ENCODE measurements at places on chromosomes 16 and 17.

DNA sequence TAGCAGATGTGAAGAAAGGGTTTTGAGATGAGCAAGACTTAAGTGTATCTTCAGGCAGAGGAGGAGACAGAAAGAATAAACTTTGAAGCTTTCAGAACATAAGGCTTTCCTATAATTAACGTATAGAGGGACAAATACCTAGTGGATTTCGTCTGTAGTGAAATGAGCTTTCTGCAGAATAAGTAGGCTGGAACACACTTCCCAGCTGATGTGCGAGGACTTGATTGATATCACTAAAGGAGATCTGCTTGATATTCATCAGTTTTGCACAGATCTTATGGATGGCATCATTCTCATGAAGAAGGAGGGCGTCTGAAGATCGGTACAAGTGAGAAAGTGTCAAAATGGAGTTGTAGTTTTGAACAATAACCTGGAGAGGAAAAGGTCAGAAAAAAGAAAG lies 14.8 kb downstream of the TUBD1 start:
- no peak for DNase-seq

DNA sequence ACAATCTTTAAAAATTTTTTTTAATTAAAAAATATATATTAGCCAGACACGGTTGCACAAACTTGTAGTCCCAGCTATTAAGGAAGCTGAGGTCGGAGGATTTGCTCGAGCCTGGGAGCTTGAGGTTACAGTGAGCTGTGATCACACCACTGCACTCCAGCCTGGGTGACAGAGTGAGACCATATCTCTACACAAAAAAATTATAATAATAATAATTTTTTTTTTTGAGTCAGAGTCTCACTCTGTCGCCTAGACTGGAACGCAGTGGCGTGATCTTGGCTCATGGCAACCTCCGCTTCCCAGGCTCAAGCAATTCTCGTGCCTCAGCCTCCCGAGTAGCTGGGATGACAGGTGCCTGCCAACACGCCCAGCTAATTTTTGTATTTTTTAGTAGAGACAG lies 23.8 kb downstream of the LITAF start:
- no peak for DNase-seq

DNA sequence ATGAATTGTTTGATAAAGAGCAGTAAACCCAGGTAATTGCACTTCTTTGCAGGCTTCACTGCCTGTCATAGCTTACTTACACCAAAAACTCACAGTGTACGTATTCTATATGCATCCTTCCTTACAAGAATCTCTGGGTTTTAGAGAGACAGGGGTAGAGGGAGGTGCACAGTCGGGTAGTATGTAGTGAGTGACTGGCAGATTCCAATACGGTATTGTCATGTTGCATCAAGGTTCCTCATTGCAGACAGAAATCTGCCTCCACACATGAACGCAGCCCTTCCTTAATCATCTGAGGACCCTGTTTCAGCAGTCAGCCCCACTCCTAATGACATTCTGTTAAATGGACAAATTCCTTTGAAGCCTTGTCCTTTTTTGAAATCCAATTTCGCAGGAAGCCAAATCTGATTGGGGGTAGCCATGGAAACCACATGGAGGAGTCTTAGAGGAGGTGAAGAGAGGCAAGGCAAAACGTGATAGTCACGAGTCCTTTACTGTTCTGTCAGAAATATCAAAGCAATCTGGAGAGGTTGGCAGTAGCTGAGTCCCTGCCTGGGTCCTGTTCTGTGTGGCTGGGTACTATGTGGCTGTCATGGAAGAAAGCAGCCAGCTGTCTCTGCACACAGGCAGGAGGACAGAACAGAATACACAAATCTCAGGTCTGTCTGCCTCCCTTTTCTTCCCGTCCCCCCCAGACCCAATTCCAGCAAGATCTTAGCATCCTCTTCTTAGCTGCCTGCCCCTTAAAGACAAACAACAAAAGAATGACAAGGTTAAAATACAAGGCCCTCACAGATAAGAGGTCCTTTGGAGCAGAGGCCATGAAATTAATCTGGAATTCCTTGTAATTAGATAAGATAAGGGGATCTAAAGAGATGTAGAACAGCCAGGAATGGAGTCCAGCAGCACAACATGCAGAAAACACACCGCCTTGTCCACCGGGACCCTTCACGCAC lies 3.1 kb upstream of the SKAP1 start:
- DNase-seq, result no peak

- DNase-seq, result no peak
Measured at GRCh38 chr16:88384222-88385111, 1.7 kb downstream of the ZNF469 start.

DNA sequence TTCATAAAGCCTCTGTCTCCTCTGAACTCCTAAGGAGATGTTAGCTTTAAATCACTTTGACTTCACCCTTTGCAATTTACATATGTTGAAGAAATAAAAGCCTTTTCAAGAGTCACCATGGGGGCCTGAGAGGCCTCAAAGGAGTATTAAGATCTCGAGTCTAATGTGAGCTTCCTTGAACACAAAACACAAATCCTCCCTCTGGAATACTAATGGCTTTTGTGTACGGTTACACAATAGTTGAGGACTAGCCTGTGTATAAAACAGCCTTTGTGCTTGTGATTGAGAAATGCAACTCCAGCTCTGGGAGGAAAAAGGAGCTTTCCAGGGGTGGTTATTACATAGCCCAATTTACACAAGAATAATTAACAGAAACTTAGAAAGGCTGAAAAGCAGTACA lies 1140.2 kb downstream of the CDH11 start:
- no peak for DNase-seq

DNA sequence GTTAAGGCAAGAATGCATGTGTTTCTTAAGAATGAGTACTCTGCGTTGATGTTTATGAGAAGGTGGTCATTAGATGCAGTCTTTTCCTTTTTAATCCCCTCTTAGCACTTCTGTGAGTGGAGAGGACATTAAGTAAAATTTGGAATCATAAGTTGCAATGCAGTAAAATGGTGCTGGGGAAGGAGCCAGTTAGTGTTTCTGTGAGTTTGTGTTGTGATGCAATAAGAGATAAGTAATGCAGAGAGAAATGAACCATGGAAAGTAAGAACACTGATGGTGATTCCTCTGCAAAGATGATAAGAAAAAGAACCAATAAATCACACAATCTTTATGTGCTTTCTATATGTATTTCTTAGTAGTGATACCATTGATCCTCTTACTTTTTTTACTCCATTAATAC lies 20.0 kb downstream of the ABHD15 start:
- DNase-seq, result no peak

- no peak for DNase-seq
Measured at GRCh38 chr16:89269805-89270665, 52.5 kb downstream of the ZNF778 start.

- no peak for DNase-seq
Measured at GRCh38 chr17:60149691-60150582, at the start of gene CA4. Gene CA4 (plus strand): TSS chr17:60149973. CDS start chr17:60150035, 62 bp downstream.

Measured in 8988T (cell line).